Fibroblast of skin of right biceps (primary cell): ENCODE measurements at places on chromosomes 6 and 20.

DNA sequence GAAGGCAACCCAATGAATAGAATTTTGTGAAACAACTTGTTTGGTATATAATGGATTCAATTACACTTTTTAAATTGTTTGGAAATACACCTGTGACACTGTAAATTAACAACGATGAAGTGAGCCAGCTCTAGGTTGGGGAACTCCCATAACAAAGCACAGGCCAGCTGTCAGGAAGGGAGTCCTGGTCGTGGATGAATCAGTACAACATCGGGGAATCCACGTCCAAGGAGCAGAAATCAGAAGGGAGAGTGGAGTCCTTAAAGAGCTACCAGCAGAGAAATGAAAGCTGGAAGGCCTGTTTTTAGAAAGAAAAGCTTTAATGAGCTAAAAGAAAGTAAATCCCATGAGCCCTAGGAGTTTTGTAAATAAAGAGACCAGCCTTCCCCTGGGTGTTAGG, 223.1 kb upstream of the SLC35B3 start:
- no peak for DNase-seq

DNA sequence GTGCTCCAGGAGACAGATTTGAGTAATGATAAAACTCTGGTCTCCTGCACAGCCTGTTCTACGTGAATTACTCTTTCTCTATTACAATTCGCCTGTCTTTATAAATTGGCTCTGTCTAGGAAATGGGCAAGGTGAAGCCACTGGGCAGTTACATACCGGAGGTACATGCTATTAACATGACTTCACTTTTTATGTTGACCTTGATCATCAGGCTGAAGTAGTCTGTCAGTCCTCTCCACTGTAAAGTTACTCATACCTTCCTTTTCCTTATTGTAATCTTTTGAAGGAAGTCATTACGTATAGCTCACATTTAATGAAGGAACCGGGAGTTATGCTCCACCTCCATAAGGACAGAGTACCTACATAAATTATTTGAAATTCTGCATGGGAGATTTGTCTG, 19.9 kb upstream of the KHDC1 start:
- DNase-seq, result no peak

GRCh38 chr6:147322299-147323162, 118.3 kb downstream of the STXBP5 start:
- peak; percentile 56 for DNase-seq

DNA sequence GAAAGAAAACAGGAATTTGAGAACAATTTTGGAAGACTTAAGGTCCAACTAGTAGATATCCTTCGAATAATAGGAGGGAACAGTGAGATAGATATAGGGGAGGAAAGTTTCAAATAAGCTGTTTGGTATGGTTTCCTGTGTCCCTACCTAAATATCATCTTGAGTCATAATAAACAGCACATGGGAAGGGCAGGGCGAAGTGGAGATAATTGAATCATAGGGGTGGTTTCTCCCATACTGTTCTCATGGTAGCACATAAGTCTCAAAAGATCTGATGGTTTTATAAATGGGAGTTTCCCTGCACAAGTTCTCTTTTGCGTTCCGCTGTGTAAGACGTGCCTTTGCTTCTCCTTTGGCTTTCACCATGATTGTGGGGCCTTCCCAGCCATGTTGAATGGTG, 39.5 kb upstream of the ENPP5 start:
- DNase-seq, result no peak

GRCh38 chr6:165573671-165574070, 89.4 kb downstream of the PDE10A start:
- peak; percentile 66 for DNase-seq

- no peak for DNase-seq
Observed at GRCh38 chr6:153591159-153591558, 447.9 kb upstream of the OPRM1 start.

- no peak for DNase-seq
Observed at GRCh38 chr6:158020272-158020711, 38.6 kb downstream of the SYNJ2 start.

GRCh38 chr6:7891078-7891872, 19.3 kb downstream of the TXNDC5 start:
- no peak for DNase-seq

DNA sequence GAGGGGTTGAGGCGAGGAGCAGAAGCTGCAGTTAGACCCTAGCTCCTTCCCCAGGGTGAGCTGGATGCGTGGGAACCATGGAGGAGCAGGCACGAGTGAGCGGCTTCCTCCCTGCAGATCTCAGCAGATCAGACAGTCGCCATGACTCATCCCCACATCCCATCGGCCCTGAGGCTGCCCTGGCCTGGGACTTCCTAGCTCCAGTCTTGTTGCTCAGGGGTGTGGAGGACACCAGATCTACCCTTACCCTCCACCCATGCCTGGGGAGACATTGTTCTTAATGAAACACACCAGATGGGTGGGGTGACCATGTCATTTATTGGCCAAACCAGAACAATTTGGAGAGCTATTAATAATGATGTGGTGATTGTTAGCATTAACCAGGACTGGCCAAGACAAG, 36.3 kb upstream of the TGM2 start:
- DNase-seq, result peak; percentile 79

DNA sequence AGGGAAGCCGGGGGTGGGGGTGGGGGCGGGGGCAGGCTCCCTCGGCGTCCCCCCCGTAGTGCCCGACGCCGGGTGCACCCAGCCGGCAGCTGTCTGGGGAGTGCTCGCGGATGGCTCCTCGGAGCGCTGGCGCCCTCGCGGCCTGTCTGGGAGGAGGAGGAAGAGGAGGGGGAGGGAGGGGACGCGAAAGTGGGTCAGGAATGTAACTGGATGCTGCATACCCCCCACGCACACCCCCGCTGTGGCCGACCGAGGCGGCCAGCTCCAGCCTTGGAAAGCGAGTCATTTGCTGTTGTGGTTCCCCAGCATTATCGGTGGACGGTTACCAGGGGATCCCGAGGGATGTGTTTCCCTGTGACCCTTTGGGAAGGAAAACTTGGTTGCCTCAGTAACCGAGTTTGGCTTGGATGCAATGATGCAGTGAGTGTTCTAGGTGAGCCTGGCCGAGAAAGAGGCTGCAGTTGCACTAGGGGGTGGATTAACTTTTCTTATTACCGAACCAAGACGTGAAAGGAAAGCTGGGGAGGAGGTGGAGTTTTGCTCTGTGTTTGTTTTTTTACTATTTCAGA, 55.2 kb upstream of the RREB1 start:
- DNase-seq, result peak; percentile 87

DNA sequence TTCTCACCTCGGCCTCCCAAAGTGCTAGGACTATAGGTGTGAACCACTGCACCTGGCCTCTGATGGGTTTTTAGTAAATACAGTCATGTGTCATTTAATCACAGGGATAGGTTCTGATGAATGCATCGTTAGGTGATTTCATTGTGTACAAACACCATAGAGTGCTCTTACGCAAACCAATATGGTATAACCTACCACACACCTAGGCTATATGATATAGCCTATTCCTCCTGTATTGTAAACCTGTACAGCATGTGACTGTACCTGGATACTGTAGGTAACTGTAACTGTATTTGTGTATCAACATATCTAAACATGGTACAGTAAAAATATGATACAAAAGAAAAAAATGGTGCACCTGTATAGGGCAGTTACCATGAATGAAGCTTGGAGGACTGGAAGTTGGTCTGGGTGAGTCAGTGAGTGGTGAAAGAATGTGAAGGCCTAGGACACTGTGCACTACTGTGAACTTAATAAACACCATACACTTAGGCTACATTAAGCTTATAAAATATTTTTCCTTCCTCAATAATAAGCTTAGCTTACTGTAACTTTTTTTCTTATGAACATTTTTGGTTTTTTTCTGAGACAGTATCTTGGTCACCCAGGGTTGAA, 10.0 kb downstream of the BICRAL start:
- DNase-seq, result no peak

GRCh38 chr6:54810147-54810546, 36.4 kb upstream of the FAM83B start:
- DNase-seq, result peak; percentile 4

DNA sequence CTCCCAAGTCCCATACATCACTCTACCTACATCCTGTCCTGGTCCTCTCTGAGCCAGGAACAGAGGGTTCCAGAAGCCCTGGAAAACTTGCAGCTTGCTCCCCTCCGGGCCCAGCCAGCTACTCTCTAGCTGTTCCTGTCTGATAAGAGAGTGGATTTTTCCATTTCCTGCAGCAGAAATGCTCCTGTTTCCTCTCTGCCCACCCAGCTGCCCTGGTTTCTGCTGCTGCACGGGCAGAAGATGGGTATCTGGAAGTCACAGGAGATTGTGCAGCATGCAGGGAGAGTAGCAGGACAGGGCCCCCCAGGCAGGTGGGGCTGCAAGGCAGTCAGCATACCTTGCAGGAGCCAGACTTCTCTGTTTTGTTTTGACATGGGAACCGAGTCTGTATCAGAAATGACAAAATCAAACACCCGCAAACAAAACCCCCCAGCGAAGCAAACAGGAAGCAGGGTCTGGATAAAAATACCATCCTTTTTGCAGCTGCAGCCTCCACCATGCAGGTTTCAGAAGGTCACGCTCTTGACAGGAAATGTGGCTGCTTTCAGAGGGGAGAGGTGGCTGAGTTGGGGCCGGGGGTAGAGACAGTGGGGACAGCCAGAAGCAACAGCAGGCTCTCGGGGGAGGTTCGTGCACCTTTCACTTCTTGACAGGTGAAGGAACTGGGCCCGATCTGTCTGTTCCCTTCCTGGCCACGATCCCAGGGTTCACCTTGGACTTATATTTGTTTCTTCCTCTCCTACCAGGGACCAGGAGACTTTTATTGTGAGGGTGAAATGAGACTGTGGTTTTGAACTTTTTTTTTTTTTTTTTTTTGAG, 50.8 kb upstream of the FAM83D start:
- no peak for DNase-seq

GRCh38 chr6:293193-294174, 1.2 kb downstream of the DUSP22 start:
- no peak for DNase-seq

DNA sequence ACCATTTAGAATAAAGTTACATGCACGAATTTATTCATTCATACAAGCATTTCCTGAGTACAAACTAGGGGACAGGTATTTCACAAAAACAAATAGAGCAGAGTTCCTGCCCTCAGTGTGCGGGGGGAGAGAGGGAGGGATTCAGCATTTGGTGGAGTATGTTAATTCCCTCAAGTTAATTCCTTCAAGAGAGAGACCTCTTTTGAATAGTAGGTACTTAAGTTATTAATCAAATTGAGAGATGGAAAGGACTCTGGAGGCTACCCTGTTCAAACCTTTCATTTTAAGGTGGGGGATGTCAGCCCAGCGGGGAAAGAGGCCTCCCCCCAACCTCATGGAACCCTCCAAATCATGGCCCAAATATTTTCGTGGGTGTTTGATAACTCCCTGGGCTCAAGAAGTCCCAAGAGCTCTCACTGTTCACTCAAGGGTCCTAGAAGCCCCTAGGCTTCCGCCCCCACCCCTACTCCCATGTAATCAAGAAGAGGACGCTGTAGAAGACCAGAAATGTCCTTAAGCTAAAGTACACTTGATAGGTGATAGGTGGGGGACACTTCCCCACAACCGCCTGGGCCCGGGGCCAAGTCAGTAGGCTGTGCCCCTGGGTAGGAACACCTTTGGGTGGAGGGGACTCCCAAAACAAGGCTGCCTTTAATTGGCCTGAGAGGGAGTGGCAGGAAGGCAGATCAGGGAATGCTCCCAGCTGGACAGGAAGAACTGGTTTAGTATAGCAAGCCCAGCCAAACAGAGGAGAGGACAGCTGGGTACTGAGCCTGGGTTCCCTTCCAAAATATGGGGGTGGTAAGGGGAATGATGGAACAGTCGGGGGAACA, 2.9 kb downstream of the SDC4 start:
- no peak for DNase-seq

- DNase-seq, result peak; percentile 39
Observed at GRCh38 chr6:27757307-27757706, 154.9 kb downstream of the OR2B2 start.

GRCh38 chr6:95094751-95095663, 482.3 kb upstream of the MANEA start:
- peak; percentile 65 for DNase-seq

- DNase-seq, result no peak
Observed at GRCh38 chr6:36963451-36964290, 9.1 kb downstream of the PI16 start.

DNA sequence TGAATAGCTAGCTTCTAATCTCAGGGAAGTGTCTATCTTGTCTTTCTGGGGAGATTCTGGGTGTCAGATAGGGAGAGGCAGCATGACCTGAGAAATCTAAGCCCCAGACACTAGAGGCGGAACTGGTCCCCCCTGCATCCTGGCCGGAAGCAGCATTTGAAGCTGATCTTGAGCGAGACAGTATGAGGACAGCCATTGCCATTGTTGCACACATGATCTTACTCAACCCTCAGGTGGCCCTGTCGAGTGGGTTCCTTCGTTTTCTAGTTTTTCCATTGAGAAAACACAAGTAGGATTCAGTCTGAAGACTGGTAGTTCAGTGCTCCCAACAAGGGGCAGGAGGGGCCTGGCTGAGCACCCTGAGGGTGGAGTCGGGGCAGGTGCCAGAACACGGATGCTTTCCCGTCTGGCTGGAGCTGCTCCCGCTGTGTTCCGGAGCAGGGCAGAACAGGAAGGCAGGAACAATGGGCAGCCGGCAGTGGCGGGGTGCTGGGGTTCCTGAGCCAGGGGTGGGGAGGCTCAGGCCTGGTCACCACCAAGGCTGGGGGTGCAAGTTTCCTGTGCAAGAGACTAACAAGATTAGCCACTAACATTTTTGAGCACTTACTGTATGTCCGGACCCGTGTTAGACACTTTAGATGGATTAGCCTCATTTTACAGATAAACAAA, 7.9 kb upstream of the SDCBP2 start:
- DNase-seq, result no peak

DNA sequence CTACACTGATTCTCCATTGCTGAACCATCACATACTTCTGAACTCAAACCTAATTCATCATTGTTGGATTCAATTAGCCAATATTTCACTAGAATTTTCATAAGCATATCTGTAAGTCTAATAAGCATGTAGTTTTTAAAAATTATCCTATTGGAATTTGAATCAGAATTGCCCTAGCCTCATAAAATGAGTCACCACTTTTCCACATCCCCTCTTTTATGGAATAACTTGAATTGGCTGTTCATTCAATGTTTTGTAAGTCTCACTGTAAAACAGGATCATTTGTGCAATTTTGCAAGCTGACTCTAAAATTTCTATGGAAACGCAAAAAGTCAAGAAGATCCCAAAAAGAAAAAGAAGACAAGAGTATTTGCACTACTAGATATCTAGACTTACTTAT, 141.0 kb downstream of the HACE1 start:
- peak; percentile 21 for DNase-seq

GRCh38 chr6:29980511-29980910, 38.2 kb downstream of the HLA-A start:
- DNase-seq, result no peak

DNA sequence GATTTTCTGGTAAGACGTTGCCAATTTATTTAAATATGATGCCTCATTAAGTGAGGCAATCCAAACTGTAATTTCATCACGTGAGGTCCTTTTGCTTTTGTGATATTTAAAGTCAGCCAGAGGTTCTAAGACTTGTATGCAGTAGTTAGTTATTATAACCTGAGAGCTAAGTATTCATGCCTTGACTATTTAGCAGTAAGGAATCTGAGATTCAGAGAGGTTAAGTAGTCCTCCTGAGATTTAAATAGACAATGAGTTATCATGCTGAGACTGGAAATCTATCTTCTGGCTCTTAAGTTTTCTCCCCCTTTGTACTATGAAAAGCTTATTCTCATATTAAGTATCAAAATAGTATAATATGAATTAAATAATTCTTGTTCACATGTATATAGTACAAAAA, 158.0 kb downstream of the UTRN start:
- no peak for DNase-seq

GRCh38 chr6:93238632-93239031, 180.7 kb downstream of the EPHA7 start:
- DNase-seq, result no peak

- peak; percentile 72 for DNase-seq
Observed at GRCh38 chr6:149127212-149127611, 190.3 kb upstream of the TAB2 start.

- DNase-seq, result no peak
Observed at GRCh38 chr6:32254761-32255198, 30.9 kb upstream of the NOTCH4 start.
